Activated CD4-positive, alpha-beta T cell treated with anti-CD3 and anti-CD28 coated beads, Interleukin-2, amount 10 ng/mL, durations not matched to agents 7 days and 5 days (primary cell): ENCODE measurements at places on chromosomes 6 and 20. TPM values are rescaled to one million over a fixed set of nuclear protein-coding genes. Genes with fewer than 3 reads are reported as not detected.
A peak's percentile ranks its signal among the peaks of the same experiment; 100 is the strongest.

DNA sequence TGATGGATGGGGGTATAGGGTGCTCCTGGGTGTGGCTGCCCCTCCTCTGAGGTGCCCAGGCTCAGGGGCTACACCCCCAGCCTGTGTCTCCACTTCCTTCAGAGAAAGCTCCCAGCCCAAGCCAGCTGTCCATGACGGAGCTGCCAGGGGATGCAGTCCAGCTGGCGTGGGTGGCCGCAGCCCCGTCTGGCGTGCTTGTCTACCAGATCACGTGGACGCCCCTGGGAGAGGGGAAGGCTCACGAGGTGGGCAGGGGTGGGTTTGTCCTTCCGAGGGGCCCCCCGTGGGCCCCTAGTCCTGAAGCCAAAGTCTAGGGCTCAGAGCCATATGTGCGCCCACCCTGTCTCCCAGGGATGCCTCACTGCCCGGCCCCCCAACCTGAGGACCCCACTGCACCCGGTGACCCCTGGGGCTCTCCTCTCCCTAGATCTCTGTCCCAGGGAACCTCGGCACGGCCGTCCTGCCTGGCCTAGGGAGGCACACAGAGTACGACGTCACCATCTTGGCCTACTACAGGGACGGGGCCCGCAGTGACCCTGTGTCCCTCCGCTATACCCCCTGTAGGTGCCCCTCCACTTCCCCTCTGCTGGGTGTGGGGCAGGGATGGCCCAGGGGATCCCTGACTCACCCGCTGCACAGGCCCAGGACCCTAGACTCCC, 19.8 kb downstream of the COL20A1 start:
- DNase-seq: no peak

DNA sequence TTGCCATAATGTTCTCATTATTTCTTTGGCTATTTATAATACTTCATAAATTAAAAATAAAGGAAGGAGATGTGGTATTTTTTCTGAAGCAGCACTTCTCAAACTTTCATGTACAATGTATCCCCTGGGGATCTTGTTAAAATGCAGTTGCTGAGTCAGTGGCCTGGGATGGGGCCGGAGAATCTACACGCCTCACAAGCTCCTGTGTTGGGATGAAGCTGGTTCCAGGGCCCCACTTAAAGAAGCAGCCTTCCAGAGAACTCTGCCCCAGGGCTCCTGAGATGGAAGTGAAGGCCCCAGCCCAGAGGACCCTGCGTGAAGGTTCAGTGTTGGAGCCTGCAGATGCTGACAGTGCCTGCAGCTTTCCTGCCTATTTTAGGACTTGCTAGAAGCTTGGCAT, 40.1 kb upstream of the SLC23A2 start:
- no peak for DNase-seq

- no peak for DNase-seq
These were observed 9.3 kb upstream of the JPH2 start for GRCh38 chr20:44196271-44196670.

DNA sequence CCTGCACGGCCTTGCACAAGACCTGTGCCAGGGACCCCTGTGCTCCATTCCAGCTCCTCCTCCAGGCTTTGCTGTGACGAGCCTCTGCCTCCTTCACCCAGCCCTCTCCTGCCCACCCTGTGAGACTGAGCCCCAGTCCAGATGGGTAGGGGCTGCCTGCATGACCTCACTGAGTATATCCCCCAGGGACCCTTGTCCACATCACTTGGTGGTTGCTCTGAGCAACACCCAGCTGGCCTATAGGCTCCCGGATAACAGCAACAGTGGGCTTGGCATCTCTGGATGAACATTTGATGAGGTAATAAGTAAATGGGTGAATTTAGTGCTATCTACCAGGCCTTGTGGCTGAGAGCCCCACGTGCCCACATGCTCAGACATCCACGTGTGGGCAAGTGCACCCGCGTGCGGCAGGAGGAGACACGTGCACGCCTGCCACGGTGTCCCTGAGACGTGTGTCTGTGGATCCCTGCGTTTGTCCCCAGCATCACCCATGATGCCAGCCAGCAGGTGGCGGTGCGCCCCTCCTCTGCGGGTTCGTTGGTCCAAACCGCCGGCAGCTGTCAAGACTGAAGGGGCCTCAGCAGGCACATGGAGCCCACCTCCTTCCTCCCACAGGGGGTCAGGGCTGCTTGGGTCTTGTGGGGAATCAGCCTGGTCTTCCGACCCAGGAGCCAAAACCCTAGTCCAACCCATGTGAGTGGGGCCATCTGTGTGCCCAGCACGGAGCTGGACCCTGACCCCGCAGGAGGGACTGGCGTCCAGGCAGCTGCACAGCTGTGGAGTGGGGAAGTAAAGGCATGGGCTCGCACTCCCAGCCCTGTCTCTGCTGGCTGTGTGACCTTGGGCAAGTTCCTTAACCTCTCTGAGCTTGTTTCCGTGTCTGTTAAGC, 45.9 kb downstream of the FGD2 start:
- DNase-seq: peak; percentile 91

Gene SLC24A3
- not detected for total RNA-seq

Gene KCNK16
- not detected for total RNA-seq

Gene SOBP
- 0.31 TPM for total RNA-seq

DNA sequence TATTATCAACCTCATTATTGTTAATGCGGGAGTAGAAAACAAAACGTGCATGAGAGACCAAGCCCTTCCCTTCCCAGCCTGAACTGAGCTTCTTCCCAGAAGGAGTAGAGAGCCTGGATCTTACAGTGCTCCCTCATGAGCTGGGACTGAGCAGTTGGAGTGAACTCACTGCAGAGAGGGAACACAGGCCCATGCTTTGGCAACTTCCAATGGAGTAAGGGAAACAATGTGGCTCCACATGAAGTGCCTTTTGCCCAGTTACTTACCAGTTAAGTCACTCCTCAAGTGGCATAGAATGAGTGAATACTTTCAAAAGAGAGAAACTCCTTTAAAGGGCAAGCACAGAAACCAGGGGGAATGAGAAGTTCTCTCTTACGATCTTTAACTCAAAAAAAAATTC, 12.4 kb downstream of the FHL5 start:
- DNase-seq: no peak

Gene HRH3
- total RNA-seq: not detected

Gene GNAS-AS1
- total RNA-seq: 0.96 TPM
